Daoy (cell line): ENCODE measurements at places on chromosomes 4 and X. TPM values are rescaled to one million over a fixed set of nuclear protein-coding genes. Genes with fewer than 3 reads are reported as not detected.

GRCh38 chrX:68175562-68175961 lies 257.7 kb downstream of the OPHN1 start:
- DNase-seq, result no peak

LDB2 gene
- total RNA-seq, result 0.74 and 4.6 TPM in 2 replicates

DNA sequence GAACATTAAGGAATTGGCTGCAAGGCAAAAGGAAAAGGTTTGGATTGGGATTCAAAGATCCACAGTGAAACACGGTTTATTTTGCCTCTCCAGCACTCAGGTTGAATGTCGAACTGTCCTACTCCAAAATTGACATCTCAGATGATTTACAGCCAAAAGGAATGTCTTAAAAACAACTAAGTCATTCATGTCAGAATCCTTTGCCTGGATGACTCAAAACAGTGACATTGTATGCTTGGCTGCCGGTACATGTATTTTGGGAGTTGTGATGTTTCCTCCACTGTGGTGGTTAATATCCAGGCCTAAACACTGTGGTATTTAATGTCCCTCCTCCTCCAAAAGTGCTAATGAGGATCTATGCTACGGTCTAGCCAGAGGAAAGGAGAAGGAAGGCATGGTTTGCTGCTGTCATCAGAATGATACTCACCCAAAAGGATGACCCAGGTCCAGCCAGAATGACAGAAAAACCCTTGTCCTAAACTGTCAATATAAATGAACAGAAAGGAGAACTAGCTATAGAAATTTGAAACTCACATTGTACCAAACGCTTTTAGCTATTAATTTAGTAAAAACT lies 20.9 kb downstream of the PGM2 start:
- DNase-seq, result no peak

DNA sequence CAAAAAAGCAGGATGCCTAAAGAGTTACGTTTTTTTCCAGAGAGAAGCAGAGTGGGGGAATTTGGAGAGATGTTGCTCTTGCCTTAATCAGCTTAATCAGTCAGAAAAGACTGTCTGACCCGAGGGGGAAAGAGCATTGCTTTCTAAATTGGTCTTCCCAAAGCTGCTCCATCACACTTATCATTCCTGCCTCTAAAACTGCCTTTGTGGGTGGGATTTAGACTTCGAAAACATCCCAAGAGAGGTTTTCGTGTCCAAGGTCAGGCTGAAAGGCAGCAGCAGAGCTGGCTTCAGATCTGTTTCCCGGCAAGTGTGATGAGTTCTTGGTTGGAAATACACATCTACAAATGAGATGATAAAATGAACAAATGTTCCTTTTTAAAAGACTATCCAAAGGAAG lies 155.2 kb downstream of the SH2D1A start:
- no peak for DNase-seq

DNA sequence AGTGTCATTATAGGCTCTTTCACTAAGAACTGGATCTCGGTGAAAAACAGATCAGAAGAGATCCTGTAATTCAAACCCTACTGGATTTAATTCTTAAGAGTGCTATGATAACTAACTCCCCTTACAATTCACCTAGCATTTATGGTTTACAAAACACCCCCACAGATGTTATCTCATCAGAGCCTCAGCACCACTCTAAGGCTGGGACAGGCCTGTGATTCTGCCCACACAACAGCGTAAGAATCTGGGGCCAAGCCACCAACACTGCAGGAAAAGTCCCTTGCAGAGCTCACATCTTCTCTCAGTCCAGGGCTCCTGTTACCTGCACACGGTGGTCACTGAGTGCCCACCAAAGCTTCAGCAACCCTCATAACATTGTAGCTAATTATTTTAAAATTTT lies 8.9 kb downstream of the MFAP3L start:
- DNase-seq, result no peak

DNA sequence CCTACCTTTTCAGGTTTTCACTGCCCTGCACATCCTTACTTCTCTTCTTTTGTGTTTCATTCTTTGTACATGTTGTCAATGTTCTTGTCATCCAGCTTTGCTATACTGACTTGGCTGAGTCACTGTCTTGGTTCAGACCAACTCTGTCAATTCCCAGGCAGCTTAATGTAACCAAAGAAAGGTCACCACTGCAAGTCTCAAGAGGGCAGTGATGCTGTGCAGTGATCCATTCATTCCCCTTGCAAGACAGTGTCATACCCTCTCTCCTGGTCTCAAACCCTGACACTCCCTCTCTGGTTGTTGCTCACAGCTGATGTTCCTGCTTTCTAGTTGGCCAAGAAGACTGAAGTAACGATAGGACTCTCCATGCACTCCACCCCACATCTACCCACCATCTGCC lies 17.5 kb downstream of the RAB39B start:
- no peak for DNase-seq

DNA sequence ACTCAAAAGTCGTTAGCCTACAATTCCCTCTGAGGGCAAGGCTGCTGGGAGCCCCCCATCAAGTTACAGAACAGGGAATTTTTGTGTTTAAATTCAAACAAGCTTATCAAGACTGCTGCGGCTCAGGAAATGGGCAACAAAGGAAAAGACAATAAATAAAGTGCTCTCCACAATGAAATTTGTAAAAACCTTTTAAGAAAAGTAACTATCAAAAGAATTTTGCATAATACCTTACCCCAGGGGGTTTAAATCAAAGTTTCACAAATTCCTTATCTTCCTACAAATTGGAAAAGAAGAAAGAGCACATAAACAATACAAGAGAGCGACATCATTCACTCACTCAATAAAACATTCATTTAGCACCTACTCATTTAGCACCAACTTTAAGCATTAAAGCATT lies 97.9 kb upstream of the CCDC160 start:
- DNase-seq, result peak; percentile 4

DNA sequence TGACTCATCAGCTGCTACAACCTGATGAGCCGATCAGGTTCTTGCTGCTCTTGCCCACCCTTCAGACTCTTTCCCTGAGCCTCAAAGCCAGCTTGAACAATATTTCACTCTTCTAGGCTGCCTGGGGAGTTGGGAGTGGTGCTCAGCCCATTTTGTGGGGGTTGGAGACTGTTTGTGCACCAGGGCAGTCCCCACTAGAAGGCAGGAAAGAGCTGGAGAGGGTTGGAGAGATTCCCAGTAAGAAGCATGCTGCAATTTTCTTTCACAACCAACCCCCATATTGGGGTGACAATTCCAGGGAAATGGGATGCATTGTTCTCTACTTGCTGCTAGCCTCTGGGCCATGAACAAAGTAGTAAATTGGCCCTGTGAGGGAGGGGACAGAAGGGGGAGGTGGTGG lies 44.1 kb downstream of the SLC16A2 start:
- DNase-seq, result no peak

DDX53 gene
- total RNA-seq, result 1.3 and 1.7 TPM in 2 replicates

DNA sequence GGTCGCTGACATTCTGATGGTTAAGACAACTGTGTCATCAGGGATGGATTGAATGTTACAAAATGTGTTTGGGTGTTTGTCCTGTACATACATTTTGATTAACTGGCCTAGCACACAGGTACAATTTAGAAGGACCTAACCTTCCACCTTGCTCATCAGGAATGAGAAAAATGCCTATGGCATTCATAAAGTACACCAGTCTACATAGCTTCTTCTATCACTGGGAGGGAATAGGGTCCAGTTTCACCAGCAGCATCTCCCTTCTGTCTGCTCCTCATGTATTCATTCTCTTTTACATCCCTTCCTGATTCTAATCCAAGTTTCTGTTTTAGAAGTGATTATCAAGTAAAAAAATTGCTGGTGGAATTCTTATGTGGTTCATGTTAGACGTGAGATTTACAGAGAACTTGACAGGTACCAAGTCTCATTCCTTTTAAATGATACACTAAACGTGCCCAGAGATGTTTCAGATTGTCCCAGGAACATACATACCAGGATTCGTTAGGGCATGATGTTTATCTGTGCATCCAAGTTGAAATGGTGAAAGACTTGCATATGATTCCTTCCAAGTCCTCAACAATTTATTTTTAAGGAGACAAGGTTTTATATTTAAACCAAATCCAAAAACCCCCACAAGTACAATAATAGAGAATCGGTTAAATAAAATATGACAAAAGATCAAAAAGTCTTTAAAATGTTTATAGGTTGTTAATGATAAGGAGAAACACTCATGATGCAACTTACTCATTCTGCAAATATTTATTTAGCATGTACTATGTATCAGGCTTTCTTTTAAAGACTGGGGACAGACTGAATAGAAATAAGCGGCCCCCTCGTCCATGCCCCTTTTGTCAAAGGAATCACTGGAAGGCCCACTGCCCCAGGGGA lies 359.1 kb downstream of the ZNF674 start:
- no peak for DNase-seq

TBL1X gene
- 5.6 and 7.9 TPM in 2 replicates for total RNA-seq

DNA sequence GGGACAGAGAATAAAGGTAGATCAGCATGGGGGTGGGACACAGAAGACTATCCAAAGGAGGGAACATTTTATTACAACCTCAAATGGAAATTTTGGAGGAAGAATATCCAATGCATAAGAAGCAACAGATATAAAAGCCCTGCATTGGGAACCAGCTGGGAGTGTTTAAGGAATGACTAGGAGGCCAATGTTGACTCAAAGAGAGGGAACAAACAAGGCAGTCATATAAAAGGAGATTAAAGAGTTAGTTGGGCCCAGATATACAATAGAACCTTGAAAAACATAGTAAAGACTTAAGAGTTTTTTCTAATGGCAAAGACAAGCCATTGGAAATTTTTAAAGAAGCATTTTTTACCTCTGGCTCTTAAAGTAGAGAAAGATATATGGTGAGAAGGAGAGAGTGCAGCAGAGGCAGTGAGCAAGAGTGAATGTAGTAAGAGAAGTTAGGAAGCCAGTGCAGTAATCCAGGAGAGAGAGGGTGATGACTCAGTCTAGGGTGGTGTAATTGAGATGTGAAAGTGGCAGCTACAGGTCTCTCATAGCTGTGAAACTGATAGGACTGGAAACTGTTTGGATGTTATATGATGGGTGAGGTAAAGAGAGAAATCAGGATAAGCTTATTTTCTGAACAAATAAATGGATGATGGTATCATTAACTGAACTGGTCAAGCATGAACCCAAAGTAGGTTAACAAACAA lies 182.2 kb upstream of the ATOH1 start:
- DNase-seq, result peak; percentile 4

DNA sequence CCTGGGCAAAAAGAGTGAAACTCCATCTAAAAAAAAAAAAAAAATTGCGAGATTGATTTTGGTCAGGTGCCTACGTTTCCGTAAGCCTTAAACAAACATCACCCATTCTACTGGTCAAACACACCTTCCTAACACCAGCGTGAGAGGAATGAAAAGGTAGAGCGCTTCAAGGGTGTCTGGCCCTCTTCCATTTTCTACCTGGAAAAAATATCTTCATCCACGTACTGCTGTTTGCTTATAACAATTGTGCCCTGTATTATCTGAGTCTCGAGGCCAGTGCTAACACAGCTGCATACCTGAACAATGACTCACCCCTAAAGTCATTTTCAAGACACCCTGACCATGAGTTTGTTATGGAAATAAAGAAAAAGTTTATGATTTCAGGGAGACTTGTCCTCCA lies 13.9 kb downstream of the TMSB4X start:
- DNase-seq, result peak; percentile 64

- peak; percentile 80 for DNase-seq
These were observed 105.1 kb downstream of the FNIP2 start for GRCh38 chr4:158873795-158874401.

DNA sequence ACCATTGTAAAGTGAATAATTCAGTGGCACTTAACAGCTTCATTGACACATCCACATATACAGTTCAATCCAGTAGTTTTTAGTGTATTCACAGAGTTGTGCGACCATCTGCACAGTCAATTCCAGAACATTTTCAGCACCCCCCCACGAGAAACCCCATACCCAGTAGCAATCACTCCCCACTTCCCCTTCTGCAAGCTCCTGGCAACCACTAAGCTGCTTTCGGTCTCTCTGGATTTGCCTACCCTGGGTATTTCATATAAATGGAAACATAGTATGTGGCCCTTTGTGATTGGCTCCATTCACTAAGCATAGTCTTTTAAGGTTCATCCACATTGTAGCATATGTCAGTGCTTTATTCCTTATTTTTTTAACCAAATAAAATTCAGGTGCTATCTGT lies 10.0 kb downstream of the MSL3 start:
- no peak for DNase-seq

DNA sequence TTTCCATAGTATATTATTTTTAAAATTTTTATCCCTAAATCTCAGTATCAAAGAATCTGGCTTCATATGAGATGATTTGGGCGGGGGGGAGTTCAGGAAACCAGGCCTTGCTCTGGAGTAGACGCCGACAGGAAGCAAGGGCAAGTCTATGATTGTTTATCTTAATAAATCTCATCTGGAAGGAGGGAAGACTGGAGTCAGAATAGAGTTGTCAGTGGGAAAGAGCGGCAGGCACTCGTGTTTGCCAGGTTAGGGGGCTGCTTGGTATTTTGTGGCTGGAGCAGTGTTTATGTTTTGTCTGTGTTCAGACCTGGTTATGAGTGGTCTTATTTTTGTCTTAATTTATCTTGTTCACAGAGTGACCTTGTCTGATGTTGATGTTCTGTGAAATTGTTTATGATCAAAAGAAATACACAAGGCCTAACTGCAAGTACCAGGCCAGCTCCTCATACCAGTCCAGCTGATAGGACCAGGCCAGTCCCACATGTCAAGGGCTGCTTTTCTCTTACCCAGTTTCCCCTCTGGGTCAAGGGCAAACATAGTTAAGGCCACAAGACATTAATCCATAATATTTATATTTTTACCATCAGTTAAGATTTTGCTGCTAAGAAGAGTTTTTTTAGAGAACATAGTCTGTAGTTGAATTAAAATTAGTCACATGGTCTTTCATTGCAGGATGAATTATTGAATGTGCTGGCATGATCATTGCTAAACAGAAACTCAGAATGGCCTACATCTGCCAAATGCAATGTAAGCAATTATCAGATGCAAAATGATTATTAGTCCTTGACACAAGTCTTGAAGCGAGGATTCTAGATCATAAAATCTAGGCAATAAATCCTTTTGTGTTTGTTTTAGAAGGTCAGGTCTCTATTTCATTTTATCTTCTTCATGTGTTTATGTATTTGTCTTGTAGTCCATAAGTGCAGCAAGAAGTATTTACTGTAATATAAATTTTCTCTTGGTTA lies 176.5 kb downstream of the GASK1B start:
- DNase-seq, result no peak

GRCh38 chrX:71118985-71119535 lies 664 bp downstream of the MED12 start:
- no peak for DNase-seq

ODAPH gene
- 0.97 TPM in 1 of 2 replicates, not detected in the other for total RNA-seq

PPP4R3C gene
- total RNA-seq, result 0.40 and 0.74 TPM in 2 replicates

- DNase-seq, result no peak
These were observed 142.4 kb upstream of the ANKRD50 start for GRCh38 chr4:124854968-124855367.

MSX1 gene
- 18.7 and 28.5 TPM in 2 replicates for total RNA-seq

- no peak for DNase-seq
These were observed at the start of gene GBA3 for GRCh38 chr4:22692736-22693135. Gene GBA3 (plus strand): TSS chr4:22692937.

DNA sequence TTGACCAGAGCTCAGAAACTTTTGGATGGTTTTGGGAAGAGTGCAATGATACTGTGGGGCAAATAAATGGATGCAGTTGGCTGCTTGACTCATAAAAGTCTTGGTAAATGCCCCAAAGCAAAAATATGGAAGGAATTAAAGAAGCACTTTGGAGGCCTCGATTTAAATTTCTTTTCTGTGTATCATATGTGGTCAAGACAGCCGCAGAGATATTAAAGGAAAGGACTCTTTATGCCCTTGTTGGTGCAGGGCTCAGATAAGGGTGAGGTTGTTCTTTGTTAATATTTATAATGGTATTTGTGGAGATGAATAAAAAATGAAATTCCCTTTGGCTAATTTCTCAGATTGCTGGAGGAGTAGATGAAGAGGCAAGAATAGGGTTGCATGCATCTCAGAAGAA lies 90.2 kb downstream of the NHS start:
- DNase-seq, result no peak
